Endothelial cell (in vitro differentiated cells): ENCODE measurements at places on chromosomes 4 and X. TPM values are rescaled to one million over a fixed set of nuclear protein-coding genes. Genes with fewer than 3 reads are reported as not detected.

MRPS18C gene
- total RNA-seq, result 36.4 TPM

TCEAL7 gene
- total RNA-seq, result 23.7 TPM

SH3BGRL gene
- 127 TPM for total RNA-seq

ZCCHC18 gene
- total RNA-seq, result 3.6 TPM

FAM47E gene
- total RNA-seq, result 1.1 TPM

PHEX gene
- total RNA-seq, result 0.46 TPM

CACNA1F gene
- total RNA-seq, result 0.59 TPM

PPBP gene
- total RNA-seq, result not detected

MXRA5 gene
- total RNA-seq, result 4.3 TPM

MAML3 gene
- total RNA-seq, result 31.0 TPM

DNA sequence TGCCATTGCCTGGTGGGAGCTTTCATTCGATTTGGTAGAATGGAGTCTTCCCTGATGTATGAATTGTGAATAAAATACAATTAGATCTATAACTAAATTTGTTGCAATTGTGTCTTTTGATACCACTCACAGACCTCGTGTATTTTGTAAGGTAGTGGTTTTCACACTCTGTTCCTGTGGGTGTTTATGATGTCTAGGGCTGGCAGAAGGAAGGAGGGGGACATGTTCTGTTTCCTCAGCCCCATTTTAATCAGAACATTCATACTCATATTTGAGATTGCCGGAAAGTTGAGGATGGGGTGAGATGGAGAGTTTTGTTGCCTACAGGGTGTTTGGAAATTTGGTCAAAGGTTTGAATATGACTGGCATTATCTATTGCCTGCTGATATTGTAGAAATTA lies 42.9 kb downstream of the PTTG2 start:
- H3K36me3 ChIP-seq, result no peaks in the 10 kb centered on the region
- H3K27me3 ChIP-seq, result peaks cover 1% of the 10 kb centered on the region
- no peak overlapping the region for H3K27ac ChIP-seq
- peaks cover 14% of the 10 kb centered on the region for H3K4me1 ChIP-seq
- H3K4me3 ChIP-seq, result no peak overlapping the region

GRCh38 chr4:7800410-7800809 lies 139.3 kb downstream of the AFAP1 start:
- peaks cover 9% of the 10 kb centered on the region for H3K27me3 ChIP-seq
- H3K27ac ChIP-seq, result no peak overlapping the region
- H3K4me3 ChIP-seq, result peak overlapping the region; percentile 53
- peaks cover 31% of the 10 kb centered on the region for H3K36me3 ChIP-seq
- no peak for DNase-seq

- H3K27ac ChIP-seq, result no peak overlapping the region
- H3K27me3 ChIP-seq, result peaks cover 4% of the 10 kb centered on the region
- H3K4me3 ChIP-seq, result no peak overlapping the region
- H3K4me1 ChIP-seq, result no peaks in the 10 kb centered on the region
Observed at GRCh38 chr4:116561768-116562167, 523.6 kb downstream of the TRAM1L1 start.

- no peak overlapping the region for H3K4me3 ChIP-seq
- no peaks in the 10 kb centered on the region for H3K27me3 ChIP-seq
- H3K4me1 ChIP-seq, result no peaks in the 10 kb centered on the region
- no peaks in the 10 kb centered on the region for H3K36me3 ChIP-seq
- no peak for DNase-seq
Observed at GRCh38 chr4:104641418-104641817, 146.7 kb upstream of the CXXC4 start.

DNA sequence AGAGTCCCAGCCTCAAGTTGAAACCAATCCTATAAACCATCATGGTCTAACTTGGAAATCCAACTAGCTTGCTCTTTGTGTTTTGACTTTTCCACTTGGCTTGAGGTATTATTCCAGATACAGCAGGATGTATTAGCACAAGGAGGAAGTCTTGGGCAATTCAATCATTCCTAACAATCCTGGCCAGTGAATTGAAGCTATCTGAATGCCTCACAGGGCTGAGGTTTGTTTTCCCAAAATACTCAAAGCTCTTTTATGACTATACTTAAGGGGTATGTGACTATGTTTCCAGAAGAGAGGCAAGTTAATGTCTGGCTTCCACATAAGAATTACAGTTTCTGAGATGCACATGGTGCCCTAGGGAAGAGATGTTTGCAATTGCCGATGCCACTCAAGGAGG lies 66.8 kb upstream of the SH3RF1 start:
- peaks cover 4% of the 10 kb centered on the region for H3K36me3 ChIP-seq
- H3K4me1 ChIP-seq, result peaks cover 6% of the 10 kb centered on the region
- H3K27ac ChIP-seq, result no peak overlapping the region
- peaks cover 8% of the 10 kb centered on the region for H3K27me3 ChIP-seq
- no peak for DNase-seq
- no peak overlapping the region for H3K4me3 ChIP-seq

DNA sequence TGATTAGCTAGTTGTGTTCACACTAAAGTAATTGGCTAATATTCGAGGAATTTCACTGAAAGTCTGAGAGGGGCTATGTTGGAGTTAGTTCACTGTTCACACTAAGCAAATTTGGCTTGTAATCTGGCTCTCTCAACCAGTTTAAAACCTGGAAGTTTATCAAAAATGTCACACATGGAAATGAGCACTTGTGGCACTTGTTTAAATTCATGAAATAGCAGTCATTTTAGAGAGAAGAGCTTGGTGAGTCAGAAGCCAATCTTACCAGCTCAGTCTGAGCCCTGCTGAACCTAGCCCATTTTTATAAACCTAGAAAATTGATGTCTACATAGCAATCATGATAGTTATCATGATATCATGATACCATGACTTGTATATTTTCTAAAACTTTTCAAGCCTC lies 90.7 kb upstream of the JADE1 start:
- no peaks in the 10 kb centered on the region for H3K27me3 ChIP-seq
- H3K4me1 ChIP-seq, result no peaks in the 10 kb centered on the region
- no peak overlapping the region for H3K4me3 ChIP-seq
- no peak overlapping the region for H3K27ac ChIP-seq
- DNase-seq, result no peak

DNA sequence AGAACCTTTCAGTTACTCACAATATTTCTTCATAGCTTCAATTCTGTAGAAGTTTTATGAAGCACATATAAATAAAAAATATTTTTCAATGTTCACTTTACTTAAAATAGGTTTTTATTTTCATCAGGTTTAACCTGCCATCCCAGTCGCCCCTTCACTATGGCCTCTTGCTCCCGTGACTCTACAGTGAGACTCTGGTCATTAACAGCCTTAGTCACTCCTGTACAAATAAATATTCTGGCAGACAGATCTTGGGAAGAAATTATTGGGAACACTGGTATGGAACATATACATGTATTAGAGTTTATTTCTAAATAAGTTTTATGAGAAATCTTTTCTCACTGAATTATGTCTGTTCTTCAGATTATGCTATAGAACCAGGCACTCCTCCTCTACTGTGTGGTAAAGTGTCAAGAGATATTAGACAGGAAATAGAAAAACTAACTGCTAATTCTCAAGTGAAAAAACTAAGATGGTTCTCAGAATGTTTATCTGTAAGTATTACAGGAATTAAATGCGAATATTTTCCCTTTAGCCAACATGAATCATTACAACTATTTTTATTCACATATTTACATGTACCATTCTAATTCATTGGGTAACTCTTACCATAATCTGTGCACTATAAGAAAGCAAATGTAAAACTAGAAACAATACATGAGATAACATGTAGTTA lies 45.6 kb downstream of the SPATA4 start:
- H3K4me3 ChIP-seq, result no peak overlapping the region
- H3K36me3 ChIP-seq, result no peaks in the 10 kb centered on the region
- no peaks in the 10 kb centered on the region for H3K27me3 ChIP-seq
- DNase-seq, result no peak
- no peaks in the 10 kb centered on the region for H3K4me1 ChIP-seq
- no peak overlapping the region for H3K27ac ChIP-seq

- H3K4me3 ChIP-seq, result no peak overlapping the region
- H3K36me3 ChIP-seq, result no peaks in the 10 kb centered on the region
- peaks cover 14% of the 10 kb centered on the region for H3K4me1 ChIP-seq
- no peaks in the 10 kb centered on the region for H3K27me3 ChIP-seq
Observed at GRCh38 chrX:132480581-132481203, 8.1 kb downstream of the MBNL3 start.

DNA sequence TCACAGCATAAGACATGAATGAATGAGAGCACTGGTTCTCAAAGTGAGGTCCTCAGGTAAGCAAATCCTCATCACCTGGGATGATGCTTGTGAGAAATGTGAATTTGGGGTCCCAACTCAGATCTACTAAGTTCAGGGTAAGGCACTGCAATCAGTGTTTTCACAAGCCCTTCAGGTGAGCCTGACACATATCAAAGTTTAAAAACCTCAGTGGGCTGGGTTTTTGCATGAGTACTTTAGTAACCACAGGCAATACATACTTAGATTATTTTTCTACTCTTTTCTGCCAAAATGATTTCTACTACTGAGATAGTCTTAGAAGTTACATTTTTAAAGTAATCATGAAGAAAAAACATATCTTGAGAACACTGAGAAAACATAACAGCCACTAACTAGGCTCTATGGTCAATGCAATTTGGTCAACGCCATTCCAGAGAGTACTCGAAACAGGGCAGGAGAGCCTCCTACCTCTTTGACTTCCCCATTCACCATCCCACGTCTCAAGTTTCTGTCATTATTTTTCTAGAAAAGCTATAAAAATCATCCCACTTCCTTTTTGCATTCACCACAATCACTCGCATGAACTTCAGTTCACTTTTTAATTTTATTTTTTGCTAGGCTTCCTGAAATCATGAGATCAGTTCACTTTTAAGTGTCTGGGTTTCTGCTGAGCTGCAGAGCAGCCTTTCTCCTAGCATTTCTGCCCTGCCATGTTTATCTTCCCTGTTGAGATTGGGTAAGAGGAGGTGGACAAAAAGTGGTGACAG lies 73.8 kb downstream of the MFAP3L start:
- no peak for DNase-seq
- H3K4me1 ChIP-seq, result no peaks in the 10 kb centered on the region
- H3K36me3 ChIP-seq, result no peaks in the 10 kb centered on the region
- H3K27ac ChIP-seq, result no peak overlapping the region

GRCh38 chr4:152352622-152353116 lies 183.2 kb downstream of the FBXW7 start:
- peaks cover 2% of the 10 kb centered on the region for H3K4me1 ChIP-seq
- H3K36me3 ChIP-seq, result no peaks in the 10 kb centered on the region
- peak overlapping the region; percentile 53 for H3K27ac ChIP-seq
- no peaks in the 10 kb centered on the region for H3K27me3 ChIP-seq

- H3K36me3 ChIP-seq, result peaks cover 3% of the 10 kb centered on the region
- no peaks in the 10 kb centered on the region for H3K27me3 ChIP-seq
- H3K4me3 ChIP-seq, result no peak overlapping the region
Observed at GRCh38 chrX:153781428-153782047, 697 bp downstream of the SRPK3 start.

DNA sequence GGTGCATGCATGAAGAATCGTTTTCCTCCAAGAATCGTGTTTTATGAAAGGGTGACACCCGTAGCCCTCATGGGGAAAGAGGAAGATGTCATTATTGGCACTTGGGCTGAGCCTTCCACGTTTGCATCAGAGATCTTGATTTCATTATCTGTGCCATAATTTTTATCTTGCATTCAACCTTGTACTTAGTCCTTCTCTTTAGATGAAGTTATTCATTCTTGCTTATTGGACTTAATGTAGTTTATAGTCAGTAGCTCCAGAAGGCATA lies 66.8 kb downstream of the GAB1 start:
- no peak overlapping the region for H3K4me3 ChIP-seq
- peaks cover 3% of the 10 kb centered on the region for H3K27me3 ChIP-seq
- no peak for DNase-seq

- no peak overlapping the region for H3K27ac ChIP-seq
- H3K4me3 ChIP-seq, result no peak overlapping the region
- H3K36me3 ChIP-seq, result no peaks in the 10 kb centered on the region
- H3K27me3 ChIP-seq, result no peaks in the 10 kb centered on the region
- H3K4me1 ChIP-seq, result no peaks in the 10 kb centered on the region
Observed at GRCh38 chr4:48979914-48980579, 6.0 kb upstream of the CWH43 start.

GRCh38 chr4:86825511-86825910 lies 23.7 kb downstream of the SLC10A6 start:
- no peaks in the 10 kb centered on the region for H3K36me3 ChIP-seq
- H3K4me1 ChIP-seq, result peaks cover 3% of the 10 kb centered on the region
- no peaks in the 10 kb centered on the region for H3K27me3 ChIP-seq
- no peak for DNase-seq

DNA sequence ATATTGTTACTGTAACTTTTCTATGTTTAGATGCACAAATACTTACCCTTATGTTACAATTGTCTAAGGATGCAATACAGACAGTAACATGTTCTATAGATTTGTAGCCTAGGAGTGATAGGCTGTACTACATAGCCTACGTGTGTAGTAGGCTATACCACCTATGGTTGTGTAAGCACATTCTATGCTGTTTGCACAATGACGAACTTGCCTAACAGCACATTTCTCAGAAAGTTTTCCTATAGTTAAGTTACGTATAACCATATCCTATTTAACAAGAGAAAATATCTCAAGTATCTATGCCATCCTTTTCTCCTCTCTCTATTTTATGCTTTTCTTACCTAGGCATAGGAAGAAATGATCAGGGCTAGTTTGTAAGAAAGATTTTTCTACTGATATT lies 710.8 kb upstream of the HTR2C start:
- H3K4me1 ChIP-seq, result peaks cover 5% of the 10 kb centered on the region
- H3K27ac ChIP-seq, result no peak overlapping the region
- H3K4me3 ChIP-seq, result no peak overlapping the region
- H3K36me3 ChIP-seq, result no peaks in the 10 kb centered on the region

GRCh38 chr4:169279108-169279507 lies 8.4 kb upstream of the SH3RF1 start:
- no peaks in the 10 kb centered on the region for H3K36me3 ChIP-seq
- H3K4me3 ChIP-seq, result no peak overlapping the region
- DNase-seq, result no peak
- no peaks in the 10 kb centered on the region for H3K4me1 ChIP-seq
- no peak overlapping the region for H3K27ac ChIP-seq
- H3K27me3 ChIP-seq, result peaks cover 2% of the 10 kb centered on the region

- H3K36me3 ChIP-seq, result no peaks in the 10 kb centered on the region
- no peaks in the 10 kb centered on the region for H3K27me3 ChIP-seq
- H3K4me3 ChIP-seq, result no peak overlapping the region
- H3K4me1 ChIP-seq, result peaks cover 3% of the 10 kb centered on the region
- no peak overlapping the region for H3K27ac ChIP-seq
Observed at GRCh38 chrX:123170546-123170945, 13.5 kb upstream of the GRIA3 start.

DNA sequence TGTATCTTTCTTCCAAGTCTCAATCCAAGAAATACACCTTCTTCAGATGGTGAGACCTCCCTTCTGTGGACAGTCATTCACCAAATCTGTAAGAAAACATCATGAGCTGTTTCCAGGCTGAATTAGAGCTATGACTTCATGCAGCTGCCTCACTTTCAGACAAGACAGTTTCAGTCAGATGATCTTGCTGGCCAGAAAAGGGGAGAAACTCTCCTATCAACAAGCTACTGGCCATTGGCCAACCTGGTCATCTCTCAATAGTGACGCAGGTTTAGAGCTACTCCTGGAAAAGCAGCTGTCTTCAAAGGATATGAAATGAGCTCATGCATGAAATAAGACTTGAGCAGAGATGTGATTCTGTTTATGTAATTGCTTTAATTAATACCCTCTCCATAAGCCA lies 69.6 kb upstream of the NDP start:
- H3K27ac ChIP-seq, result no peak overlapping the region
- peaks cover 5% of the 10 kb centered on the region for H3K4me1 ChIP-seq
- no peak overlapping the region for H3K4me3 ChIP-seq

GRCh38 chr4:73828956-73829355 lies 7.5 kb upstream of the CXCL6 start:
- H3K36me3 ChIP-seq, result no peaks in the 10 kb centered on the region
- no peak overlapping the region for H3K27ac ChIP-seq
- H3K4me1 ChIP-seq, result no peaks in the 10 kb centered on the region

GRCh38 chr4:78616046-78616498 lies 64.5 kb downstream of the ANXA3 start:
- no peak overlapping the region for H3K4me3 ChIP-seq
- DNase-seq, result no peak
- H3K27me3 ChIP-seq, result no peaks in the 10 kb centered on the region
- H3K4me1 ChIP-seq, result peaks cover 21% of the 10 kb centered on the region
